ENCODE measurements at places on chromosomes 6 and 20.

- DNase-seq, result no peak
These were observed 180.3 kb downstream of the HDGFL1 start for GRCh38 chr6:22749696-22750095.

GRCh38 chr20:18879262-18879661 lies 65.7 kb downstream of the SCP2D1 start:
- DNase-seq, result peak; percentile 46

GRCh38 chr20:50312682-50313521 lies 122.3 kb downstream of the CEBPB start:
- peak; percentile 36 for DNase-seq

DNA sequence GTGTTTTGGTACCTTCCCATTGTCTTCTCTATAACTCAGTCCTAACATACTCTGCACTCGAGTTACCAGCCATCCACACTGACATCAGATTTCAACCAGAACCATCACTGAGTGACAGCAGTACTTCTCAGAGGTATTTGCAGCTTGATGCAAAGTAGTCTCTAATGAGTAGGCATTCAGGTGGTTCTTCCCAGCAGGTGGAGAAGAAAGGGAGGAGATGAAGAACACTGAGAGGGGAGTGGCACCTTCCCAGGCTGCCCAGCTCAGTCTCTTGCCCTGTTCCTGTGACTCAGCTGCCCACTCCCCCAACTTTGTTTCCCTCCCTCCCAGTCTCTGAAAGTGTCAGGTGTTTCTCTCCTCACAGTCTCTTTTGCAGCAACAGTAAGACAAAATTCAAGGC lies 38.7 kb upstream of the SMIM28 start:
- DNase-seq, result no peak

DNA sequence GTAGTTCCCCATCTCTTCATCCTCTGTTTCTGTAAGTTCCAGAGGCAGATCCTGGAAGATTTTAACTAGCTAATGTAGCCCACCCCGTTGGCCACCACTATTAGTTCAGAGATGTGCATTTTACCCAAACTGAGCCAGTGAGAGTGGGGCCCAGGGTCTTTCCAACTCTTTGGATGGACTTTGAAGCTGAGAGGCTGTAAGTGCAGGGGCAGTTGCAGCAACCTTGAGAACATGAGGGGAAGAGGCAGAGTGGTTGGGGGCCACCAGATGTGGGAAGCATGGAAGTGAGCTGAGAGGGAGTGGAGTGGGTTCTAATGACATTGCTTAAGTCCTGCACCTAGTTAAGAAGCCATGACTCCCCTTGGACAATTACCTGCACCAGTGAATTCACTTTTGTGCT lies 72.2 kb downstream of the CDH26 start:
- no peak for DNase-seq

DNA sequence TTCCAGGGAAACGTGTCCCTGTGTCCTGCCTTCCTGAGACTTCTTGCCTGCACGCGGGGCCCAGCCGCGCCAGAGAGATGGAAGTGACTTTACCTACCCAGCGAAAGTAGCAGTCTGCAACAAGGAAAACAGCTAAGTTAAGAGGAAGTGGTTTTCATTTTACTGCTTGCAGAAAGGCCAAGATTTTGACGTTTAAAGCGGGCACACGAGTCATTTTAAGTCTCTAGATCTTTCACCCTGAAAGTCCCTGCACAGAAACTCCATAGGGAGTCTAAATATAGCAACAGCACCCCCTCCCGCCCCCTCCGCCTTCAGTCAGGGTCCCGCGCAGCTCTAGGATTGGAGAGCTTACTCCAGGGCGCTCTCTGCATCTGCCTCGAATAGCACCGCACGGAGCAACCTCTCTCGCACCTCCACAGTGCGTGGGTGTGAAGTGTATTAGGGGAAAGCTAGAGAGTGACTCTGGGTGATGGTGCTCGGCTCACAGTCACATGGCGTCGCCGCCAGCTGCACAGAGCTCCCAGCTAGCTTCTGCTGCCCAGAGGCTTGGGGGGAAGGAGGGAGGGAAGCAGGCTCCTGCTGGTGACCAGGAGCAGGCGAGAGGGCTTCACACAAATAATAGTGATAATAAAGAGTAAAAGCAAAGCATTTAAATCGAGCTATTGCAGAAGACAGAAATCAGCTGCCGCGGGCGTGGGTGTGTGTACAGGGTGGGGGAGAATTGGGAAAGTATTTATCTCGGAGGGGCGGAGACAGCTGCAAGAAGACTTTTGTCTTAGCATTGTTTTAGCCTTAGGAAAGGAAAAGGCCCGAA lies 1.8 kb upstream of the KCNQ5 start:
- DNase-seq, result peak; percentile 8

DNA sequence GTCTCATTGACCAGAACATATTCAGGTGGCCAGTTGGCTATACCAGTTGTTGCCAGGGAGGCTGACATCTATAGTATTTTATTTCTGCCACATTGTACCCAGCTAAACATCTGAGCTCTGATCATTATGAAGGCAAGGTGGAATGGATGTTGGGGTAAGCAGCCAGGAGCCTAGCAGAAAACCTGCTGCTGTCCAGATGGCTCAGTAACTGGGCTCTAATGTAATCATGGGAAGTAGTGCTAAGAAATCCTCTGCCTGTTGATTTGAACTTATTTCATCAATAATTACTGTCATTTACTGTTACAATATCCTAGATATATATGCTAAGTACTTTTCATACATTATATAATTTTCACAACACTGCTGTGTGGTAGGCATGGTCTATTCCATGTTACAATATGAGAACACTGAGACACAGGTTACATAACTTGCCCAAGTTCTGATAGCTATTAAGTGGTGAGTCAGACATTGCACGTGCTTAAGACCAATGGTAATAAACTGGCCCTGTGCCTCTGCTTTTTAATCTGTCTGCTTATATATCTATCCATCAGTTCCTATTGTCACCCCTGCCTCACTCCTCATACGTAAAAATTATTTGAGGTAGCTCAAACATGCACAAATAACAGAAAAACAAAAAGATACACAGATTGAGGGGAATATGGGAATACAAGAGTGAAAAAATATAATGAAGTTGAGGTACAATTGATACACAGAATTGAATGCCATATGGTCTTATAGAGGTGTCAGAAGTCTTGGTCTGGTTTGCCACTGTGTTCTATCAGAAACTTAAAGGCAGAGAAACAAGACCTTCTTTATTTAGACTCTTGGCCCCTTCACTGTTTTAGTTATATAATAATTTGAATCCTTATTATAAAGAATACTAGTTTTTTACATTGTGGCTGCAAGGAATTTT lies 25.2 kb downstream of the TBPL1 start:
- DNase-seq, result peak; percentile 28

- no peak for DNase-seq
These were observed 243.1 kb upstream of the RAB32 start for GRCh38 chr6:146300521-146300920.

GRCh38 chr6:150200428-150201100 lies 57.7 kb downstream of the PPP1R14C start:
- DNase-seq, result no peak

DNA sequence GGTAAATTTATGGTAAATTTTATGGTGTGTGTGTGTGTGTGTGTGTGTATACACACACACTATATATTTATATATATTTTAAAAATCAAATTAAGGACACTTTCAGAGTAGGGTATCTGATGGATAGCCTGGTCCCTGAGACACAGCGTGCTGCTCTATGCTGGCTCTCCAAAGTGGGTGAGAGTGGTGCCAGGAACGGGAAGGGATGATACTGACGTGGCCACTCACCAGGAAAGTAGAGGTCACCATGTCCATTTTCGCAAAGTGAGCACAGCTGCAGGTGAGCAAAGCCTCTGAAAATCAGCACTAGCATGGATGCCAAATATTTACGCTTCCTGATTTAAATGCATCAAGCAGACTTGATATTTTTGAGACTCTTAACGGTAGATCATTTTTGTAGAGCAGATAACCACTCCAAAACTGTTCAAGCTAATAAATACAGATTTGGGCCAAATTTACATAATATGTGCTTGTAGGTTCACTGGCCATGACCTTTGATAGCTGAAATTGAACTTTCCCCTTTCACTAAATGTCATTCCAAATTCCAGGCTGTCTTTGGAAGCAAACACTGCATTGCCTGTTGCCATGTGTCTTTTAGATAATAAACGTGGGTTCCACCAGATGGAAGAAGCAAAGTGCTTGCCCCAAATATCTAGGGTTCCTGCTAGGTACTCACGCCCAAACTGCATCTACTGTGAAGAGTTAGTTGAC lies 116.6 kb downstream of the ATXN1 start:
- no peak for DNase-seq

DNA sequence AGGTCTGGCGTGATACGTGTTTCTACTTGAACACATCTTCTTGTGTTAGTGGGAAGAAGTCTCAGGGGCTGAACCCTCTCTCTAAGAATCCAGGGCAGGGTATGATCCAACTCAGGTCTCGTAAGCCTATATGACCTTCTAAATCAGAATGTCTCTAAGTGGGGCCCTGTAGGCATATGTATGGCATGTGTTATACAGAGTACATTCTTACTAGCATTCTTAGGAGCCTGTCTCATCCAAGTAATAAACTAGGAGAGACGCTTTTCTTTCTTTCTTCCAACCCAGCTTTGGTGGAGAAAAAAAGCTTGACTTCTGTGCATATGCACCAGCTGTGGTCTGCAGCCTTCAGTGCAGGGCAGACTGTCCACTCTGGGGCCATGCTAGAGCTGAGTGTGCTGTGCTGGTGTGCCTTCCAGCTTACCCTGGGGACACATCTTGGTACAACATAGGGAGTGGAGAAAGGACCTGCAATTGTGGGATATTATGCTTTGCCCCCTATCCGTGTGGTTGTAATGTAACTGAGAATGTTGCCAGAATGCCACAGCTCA lies 47.3 kb downstream of the L3MBTL3 start:
- no peak for DNase-seq

GRCh38 chr6:75524322-75524972 lies 30.8 kb upstream of the FILIP1 start:
- DNase-seq, result peak; percentile 74

GRCh38 chr6:11206576-11206975 lies 25.9 kb downstream of the NEDD9 start:
- DNase-seq, result no peak

DNA sequence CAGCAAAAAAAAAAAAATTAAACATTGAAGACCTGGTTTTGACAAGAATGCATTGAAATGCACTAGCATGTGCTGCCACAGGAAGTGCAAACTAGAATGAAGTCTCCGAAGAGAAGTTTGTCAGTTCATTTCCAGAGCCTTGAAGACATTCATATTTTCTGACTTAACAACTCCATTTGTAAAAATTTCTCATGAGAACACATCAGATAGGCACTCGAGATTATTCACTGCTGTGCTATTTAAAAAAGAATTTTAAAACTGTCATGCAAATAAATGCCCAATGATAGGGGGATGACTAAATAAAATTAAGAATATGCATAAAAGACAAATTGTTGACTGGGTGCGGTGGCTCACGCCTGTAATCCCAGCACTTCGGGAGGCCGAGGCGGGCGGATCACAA lies 394.6 kb upstream of the JARID2 start:
- no peak for DNase-seq

DNA sequence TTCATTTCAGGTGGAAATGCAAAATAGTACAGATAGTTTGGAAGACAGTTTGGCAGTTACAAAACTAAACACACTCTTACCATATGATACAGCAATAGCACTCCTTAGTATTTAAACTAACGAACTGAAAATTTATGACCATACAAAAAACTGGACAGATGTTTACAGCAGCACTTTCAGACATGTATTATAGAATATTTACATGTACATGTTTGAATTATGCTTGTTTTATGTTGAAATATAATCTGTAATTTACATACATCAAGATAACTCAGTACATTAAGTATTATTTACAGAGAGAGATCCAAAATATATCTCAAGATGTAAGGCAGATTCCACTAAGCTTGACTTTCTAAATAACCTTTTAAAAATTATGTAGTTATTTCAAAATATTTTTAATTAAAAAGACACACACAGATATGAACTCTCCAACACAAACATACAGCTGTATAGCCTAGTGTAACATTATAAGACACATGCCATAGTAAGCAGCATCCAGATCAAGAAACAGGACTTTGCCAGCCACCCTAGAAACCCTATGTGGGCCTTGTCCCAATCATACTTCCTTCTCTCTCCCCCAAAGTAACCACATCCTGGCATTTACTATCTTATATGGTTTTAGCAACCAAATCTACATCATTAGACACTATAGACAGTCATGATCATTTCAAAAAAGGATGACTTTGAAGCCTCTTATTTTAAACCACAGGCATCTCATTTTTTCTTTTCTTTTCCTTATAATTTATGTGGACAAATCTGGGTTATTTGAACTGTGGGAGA lies 82.2 kb downstream of the MAN1A1 start:
- DNase-seq, result no peak

- DNase-seq, result peak; percentile 42
These were observed 45.8 kb downstream of the FOXP4 start for GRCh38 chr6:41591859-41592502.

GRCh38 chr6:28683945-28684538 lies 158.4 kb downstream of the GPX5 start:
- peak; percentile 36 for DNase-seq

GRCh38 chr20:31967830-31968249 lies at the start of gene XKR7:
Gene XKR7 (plus strand): TSS chr20:31968151. CDS start chr20:31968176, 25 bp downstream.
- DNase-seq, result no peak

GRCh38 chr20:50041246-50041873 lies 58.6 kb downstream of the SNAI1 start:
- peak; percentile 47 for DNase-seq

DNA sequence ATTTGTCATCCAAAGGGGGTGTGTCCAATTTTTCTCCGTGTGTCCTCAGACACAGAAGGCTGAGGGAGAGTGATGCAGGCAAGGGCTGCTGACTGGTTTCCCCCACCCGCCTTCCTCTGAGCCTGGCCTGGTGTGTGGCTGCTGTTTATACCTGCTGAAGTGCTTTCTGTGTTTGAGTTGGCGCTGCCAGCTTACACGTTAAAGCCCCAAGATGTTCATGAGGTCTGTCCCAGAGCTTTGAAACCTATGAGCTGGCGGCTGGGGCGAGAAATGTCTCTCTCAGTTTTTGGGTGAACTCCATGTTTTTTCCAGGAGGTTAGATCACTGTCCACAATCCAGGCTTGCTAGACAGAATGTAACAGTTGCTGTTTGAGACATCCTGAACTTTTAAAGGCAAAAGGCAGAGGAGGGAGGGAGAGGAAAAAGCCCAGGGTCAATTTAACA lies 69.0 kb upstream of the CCN2 start:
- DNase-seq, result no peak

DNA sequence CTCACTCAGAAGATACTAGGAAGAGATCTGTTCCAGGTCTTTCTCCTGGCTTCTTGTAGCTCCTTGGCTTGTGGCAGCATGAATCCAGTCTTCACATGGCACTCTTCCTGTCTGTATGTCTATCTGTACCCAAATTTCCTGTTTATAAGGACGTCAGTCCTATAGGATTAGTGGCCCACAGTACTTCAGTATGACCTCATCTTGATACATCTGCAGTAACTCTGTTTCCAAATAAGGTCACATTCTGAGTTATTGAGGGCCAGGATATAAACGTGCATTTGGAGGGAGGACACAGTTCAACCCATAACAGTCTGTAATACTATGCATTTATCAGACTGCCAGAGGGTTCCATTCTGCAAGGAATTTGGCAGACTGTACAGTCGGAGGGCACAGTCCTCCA lies 57.6 kb upstream of the DYNLRB1 start:
- no peak for DNase-seq

Data from SW480 (cell line).